RKO (cell line): ENCODE measurements at places on chromosomes 13 and 19.

GRCh38 chr13:58823701-58824100 is 1192.2 kb downstream of the PCDH17 start:
- DNase-seq = no peak

DNA sequence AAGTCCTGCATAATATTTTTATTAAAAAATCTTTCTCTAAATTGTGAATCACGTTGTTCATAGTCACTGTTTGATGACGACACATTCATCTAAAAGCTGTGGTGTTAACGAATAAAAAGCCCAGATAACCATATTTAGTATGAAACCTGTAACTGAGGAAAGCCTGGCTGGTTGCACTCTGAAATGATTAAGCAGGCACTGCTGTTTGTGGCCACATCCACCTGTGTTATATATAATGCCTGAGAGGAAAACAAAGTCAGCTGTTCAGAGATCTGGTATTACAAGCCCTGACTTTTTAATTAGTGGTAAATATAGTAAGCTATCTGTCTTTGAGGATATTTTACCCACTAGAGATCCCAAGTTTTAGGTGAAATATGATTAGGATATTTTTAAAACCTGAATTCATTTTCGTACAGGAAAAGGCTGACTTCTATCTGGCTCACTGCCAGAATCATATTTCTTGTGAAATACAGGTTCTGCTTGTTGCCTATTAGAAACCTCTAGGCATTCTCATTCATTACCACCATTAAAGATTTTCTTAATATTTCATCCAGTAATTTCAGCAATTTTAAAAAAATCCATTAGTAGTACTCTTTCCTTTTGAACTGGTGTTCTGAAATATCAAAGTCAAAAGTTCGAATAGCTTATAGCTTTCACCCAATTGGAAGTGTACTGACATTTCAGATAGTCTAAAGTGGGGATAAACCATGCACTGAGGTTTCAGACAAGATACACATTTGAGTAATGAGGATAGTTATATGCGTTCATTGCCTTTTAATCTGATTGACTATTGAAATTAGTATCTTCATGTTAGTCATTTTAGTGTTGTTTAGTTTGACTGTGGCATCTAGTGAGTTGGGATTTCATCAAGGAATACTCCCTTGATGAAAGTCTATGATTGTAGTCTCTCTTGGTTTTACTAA is 79.7 kb downstream of the LMO7 start:
- no peak for DNase-seq

DNA sequence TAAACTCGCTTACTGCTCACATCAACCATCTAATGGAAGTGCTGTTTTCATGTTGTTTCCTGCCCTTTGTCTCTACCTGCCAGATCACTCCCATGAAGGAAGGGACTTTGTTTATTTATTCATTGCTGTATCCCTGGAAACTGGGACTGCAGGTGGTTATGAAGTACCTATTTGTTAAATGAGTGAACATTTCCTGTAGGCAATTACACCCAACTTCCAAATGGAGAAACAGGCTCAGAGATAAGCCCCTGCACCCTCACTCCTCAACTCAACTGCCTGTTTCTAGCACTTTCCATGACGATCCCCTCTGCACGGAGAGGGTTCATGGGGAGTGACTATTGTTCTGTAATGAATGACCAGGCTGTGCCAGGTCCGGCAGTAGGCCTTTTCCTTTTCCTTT is 1.9 kb upstream of the SELENOW start:
- no peak for DNase-seq

GRCh38 chr13:25281935-25282332 is 5.4 kb downstream of the MTMR6 start:
- DNase-seq = no peak

- no peak for DNase-seq
Measured at GRCh38 chr19:19637523-19638251, 5.8 kb downstream of the GMIP start.

- peak; percentile 83 for DNase-seq
Measured at GRCh38 chr19:49533551-49534488, 6.0 kb downstream of the RCN3 start.

- DNase-seq = no peak
Measured at GRCh38 chr13:45951724-45952123, 100.2 kb upstream of the SIAH3 start.

- DNase-seq = no peak
Measured at GRCh38 chr19:32294871-32295438, 50.5 kb upstream of the ZNF507 start.

DNA sequence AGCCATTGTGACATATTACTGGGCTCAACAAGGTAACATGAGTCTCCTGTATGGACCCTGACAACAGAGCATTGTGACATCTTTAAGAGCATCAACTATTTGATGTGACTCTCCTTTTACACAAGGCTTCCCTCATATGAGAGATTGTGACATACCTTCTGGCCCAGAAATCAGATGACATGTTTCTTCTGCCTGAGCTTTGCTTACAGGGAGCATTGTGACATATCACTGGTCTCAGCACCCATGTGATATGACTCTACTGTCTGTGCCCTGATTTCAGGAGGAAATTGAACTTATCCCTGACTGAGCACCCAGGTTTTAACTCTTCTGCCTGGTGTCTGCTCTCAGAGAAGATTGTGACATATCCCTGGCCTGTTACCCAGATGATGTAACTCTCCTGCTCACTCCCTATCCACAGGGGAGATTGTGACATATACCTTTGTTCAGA is 15.9 kb upstream of the ZNF681 start:
- no peak for DNase-seq

DNA sequence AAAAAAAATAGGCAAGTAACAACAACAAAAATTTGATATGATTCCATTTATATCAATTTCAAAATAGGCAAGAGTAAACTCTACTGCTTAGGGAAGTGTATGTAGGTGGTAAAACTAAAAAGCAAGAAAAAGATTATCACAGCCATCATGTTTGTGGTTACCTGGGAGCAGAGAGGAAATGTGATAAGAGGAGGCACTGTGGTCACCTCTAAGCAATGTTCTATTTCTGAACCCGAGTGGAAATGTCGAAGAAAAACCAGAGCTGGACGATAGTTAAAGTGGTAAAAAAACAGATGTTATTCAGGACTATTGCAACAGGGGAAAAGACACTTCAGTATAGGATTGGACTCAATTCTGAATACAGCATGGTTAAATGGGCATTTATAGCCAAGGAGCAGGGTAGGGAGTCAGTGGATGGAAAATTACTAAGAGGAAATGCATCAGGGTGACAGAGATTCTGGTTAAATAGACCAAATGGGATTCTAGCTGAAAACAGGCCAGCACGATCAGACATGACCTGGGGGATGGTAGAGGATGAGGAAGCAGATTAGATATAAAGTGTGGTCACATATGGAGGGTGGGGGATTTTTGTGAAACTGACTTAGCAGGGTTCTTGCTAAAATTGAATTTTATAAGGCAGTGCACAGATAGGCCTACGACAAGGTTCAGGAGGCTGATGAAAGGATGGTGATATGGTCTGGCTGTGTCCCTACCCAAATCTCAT is 6.0 kb upstream of the TEX30 start:
- no peak for DNase-seq

- DNase-seq = no peak
Measured at GRCh38 chr13:106882246-106882645, 314.3 kb upstream of the ARGLU1 start.

DNA sequence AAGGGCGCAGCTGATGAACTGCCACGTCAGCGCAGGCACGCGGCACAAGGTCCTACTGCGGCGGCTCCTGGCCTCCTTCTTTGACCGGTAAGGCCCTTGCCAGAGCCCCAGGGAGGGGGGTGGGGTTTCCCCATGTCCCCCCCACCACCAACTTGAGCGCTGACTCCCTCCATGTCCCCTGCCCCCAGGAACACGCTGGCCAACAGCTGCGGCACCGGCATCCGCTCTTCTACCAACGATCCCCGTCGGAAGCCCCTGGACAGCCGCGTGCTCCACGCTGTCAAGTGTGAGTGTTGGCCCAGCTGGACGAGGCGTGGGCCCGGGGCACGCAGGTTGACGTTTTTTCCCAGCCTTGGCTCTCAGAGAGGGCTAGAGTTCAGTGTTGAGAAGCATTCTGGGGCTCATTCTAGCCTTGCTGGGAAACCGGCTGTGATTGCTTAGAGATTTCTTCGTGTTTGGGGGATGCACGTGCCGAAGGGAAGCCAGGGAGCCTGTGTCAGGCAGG is 12.8 kb downstream of the STX10 start:
- no peak for DNase-seq

- DNase-seq = no peak
Measured at GRCh38 chr19:49713236-49713845, 22.4 kb downstream of the CPT1C start.

DNA sequence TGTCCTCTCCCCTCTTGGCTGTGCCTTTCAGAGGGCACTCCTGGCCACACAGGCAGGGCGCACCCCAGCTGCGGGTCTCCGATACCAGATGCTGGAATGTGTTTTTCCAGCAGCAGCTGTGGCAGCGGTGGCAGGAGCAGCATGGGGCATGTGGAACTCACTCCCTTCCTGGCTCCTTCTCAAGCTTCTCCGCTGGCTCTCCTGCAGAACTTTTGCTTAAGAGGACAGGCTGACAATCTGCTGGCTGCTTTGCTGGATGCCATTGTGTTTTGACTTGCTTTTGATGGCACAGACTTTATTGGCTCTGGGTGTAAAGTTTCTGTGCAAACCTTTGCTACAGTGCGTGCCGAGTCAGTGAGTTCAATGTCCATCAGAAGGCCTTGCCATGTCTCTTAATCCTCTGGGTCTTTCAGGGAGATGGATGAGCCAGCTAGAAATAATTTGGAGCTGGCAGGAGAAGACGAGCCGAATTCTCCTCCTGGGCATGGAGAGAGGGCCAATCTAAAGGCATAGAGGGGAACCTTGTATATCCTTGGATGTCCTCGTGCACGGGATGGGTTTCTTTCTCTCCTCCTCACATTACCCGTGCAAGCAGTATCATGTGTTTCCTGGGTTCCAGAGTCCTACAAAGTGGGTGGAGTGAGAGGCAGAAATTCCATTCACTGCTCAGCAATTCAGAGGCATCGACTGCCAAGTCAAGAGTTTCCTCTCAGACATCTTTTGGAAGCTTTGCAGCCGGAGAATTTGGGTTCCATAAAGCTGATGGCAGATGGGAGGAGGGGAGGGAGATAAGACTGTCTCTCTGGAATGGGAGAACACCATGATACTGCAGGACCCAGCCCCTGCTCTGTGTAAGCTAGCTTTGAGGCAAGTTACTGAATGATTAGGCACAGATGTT is 231.2 kb downstream of the FGF9 start:
- no peak for DNase-seq

- DNase-seq = no peak
Measured at GRCh38 chr19:531753-532560, at the start of gene CDC34. TSS of gene CDC34 (plus strand) at chr19:531760. CDS start at chr19:531932, 172 bp downstream.

DNA sequence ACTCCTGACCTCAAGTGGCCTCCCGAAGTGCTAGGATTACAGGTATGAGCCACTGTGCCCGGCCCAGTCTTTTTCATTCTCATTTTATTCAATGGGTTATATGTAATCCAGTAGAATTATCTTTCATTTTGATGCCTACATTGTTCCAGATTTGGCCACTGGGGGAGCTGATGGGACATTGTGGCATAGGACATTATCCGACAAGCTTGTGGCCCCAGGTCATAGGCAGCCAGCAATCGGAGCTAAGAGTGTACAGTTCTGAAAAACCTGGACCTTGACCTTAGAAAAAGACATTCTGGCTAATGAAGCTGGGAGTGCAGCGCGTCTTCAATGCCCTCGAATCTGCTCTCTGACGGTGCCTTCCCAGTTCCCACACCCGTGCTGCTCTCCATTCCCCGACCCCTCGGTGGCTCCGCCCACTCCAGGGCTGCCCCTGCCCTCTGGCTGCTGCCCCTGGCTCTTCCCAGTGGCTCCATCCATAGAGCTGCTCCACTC is 108.7 kb downstream of the TEX29 start:
- DNase-seq = peak; percentile 49

DNA sequence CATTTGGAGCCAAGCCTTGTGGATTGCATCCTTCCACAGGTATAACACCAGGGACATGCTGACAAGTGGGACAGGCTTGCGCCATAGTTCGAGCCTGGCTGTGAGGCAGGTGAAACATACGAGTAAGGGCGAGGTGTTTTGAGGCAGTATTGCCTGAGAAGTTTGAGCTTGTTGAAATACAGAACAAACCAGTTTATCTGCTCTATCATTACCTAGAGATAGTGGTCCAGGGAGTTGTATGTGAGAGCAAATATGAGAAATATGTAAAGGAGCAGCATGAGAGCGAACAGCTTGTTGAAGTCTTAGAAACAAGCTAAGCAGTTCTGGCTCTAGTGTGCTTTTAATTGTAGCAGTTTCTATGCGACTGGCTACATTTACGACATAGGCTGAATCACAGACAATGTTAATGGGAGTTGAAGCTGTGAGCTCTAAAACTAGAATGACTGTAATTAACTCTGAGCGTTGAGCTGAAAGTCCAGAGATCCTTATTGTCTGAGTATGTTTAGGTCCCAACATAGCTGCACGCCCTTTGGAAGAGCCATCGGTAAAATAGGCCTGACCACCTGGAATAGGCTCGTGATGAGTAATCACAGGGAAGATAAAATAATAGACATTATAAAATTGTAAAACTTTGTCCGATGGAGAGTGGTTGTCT is 8.2 kb downstream of the ZNF439 start:
- DNase-seq = no peak
